ENCODE measurements at places on chromosomes 12 and 14.

DNA sequence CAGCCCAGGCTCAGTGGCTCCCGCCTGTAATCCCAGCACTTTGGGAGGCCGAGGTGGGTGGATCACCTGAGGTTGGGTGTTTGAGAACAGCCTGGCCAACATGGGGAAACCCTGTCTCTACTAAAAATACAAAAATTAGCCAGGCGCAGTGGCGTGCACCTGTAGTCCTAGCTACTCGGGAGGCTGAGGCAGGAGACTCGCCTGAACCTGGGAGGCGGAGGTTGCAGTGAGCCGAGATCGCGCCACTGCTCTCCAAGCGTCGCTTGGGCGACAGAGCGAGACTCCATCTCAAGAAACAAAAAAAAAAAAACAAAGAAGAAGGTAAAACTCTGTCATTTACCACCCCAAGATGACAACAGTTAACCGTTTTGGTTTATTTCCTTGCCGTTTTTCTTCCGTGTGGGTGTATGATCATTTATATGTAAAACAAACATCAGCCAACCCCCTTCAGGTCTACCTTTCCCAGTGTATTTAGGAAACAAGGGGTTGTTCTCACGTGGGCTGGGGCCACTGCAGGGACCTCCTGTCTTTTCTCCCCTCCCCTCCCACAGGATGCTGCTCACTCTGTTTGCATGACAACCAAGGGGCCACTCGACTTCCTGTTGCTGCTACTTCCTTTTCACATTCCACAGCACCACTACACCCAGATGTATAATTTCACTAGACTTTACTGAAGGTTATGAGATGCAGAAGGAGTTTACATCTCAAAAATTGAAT, 13.6 kb downstream of the TTC9 start:
- DNase-seq = no peak

GRCh38 chr14:100691395-100692056, 35.2 kb upstream of the DLK1 start:
- DNase-seq = no peak

GRCh38 chr14:67240168-67240932, 885 bp upstream of the PALS1 start:
- no peak for DNase-seq

GRCh38 chr12:22443379-22444316, 100.7 kb downstream of the C2CD5 start:
- DNase-seq = no peak

DNA sequence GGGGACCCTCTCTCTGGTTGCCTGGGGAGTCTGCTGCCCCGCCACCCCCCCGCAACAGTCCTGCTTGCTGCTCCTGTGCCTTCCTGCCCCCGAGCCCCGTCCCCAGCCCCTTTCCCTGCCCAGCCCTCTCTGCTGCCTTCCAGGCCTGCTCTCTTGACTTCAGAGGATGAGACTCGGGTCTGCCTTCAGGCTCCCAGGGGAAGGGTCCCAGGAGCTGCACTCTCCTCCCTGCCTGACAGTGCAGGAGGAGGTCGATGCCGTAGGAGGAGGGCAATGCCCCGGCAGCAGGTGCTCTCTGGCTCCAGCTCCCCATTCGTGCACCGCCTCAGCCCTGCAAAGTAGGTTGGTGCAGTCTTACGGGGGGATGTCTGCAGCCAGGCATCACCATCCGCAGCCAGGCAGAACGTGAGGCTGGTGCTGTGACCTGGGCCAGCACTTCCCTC, 185.1 kb upstream of the C14orf180 start:
- DNase-seq = no peak

DNA sequence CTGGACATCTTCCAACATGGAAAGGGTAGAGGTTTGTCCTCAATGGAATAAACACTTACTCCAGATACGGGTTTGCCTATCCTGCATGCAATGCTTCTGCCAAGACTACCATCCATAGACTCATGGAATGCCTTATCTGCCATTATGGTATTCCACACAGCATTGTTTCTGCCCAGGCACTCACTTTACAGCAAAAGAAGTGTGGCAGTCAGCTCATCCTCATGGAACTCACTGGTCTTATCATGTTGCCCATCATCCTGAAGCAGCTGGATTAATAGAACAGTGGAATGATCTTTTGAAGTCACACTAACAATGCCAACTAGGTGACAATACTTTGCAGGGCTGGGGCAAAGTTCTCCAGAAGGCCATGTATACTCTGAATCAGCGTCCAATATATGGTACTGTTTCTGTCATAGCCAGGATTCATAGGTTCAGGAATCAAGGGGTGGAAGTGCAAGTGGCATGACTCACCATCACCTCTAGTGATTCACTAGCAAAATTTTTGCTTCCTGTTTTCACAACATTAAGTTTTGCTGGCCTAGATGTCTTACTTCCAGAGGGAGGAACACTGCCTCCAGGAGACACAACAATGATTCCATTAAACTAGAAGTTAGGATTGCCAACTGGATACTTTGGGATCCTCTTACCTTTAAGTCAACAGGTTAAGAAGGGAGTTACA, 140.4 kb downstream of the SLC35F4 start:
- DNase-seq = peak; percentile 31

DNA sequence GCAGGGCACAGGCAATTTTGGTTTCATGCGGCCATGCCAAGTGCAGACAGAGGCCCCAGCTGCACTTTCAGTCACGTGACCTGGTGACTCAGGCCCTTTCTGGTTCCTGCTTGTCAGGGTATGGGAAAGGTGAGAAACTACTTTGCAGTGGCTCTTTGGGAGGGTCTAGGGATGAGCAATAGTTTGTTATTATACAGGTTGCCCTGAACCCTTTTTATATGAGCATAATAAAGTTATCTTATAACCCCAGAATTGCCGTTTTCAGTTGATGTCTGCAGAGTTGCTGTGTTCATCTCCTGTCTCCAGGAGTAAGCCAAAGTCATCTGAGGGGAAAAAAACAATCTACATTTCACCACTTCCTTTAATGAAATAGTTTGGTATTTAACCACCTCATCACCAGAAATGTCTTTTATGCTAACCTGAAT, 30.9 kb upstream of the EMP1 start:
- DNase-seq = no peak

DNA sequence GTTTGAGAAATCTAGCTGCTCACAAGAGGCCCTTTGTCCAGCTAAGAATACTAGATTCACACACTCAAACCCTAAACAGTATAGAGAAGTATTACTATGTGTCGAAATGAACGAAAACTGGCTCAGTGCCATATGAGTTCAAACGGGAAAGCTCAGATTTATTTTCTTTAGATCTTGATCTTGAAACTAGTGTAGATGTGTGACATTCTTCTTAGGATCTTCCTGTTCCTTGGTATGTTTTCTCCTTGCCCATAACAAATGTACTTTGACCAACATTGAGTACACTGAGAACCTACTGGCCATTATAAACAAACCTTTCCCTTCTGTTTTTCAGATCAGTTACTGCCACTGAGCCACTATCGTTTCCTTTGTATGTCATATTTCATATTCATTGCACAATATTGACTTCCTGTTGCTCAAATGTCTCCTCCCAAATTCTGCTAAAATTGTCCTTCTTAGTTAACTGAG, 21.3 kb downstream of the MYBPC1 start:
- DNase-seq = no peak

DNA sequence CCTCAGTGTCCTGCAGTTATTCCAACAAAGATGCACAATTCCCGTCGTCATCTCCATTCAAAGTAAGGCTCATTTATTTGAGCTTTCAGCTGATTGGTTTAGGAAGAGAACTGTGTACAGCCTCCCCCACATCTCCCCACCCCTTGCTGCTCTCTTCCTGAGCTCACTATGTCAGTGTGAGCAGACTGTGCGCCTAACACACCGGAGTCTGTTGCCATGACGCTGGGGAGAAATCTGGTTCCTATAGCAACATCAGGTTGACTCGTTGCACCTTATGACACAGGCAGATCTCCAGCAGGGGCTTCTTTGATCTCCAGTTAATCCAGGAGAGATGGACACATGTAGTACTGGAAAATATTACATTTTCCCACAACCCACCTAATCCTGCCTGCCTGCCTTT, 319.4 kb downstream of the CACNA1C start:
- DNase-seq = no peak

- DNase-seq = no peak
Measured at GRCh38 chr14:70857496-70857890, 48.2 kb upstream of the MAP3K9 start.

GRCh38 chr12:115920395-115921183, 356.9 kb downstream of the MED13L start:
- peak; percentile 34 for DNase-seq

DNA sequence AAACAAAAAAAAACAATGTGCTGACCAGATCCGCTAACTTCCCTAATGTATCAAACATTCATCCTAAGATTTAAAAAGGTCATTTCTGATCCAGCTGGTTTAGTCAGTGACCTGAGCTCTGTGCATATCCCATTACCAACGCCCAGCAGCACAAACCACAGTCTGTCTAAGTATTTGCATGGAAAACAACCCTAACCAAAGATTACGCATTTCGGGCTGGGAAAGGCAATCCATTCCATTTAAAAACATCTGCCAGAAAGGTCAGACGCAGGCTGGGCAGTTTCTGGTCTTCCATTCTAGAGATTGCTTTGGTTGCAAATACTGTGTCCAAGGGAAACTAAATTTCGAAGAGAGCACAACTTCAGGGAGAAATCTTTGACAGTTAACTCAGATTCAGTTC, 234.9 kb downstream of the FLRT2 start:
- DNase-seq = no peak

- DNase-seq = peak; percentile 39
Measured at GRCh38 chr14:63470962-63471793, 72.0 kb downstream of the PPP2R5E start.

GRCh38 chr12:80154261-80154660, 54.9 kb downstream of the OTOGL start:
- no peak for DNase-seq

DNA sequence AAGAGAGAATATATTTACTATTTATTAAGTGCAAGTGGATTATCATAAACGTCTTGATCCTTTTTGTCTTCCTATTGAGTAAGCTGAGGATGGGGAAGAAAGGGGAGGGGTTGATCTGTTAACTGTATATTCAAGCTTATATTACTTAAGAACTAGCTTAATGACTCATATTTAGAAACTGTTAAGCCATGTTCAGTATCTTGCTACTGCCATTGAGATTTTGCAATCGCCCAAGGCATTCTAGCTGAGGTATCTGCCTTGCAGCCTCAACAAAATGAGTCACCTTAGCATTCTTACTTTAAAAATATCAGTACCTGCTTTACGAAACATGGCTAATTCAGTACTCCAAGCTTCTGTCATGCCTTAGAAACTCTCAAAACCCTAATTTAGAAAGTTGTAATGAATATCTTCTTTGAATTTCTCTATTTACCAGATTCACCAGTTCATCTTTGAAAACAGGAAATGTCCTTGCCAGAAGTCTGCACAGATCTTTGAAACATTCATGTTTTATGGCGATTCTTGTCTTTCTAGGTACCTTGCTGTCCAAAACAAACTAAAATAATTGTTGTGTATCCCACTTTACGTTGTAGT, 76.1 kb downstream of the ALG10B start:
- peak; percentile 1 for DNase-seq

- peak; percentile 65 for DNase-seq
Measured at GRCh38 chr12:92987362-92987761, 58.3 kb upstream of the EEA1 start.

DNA sequence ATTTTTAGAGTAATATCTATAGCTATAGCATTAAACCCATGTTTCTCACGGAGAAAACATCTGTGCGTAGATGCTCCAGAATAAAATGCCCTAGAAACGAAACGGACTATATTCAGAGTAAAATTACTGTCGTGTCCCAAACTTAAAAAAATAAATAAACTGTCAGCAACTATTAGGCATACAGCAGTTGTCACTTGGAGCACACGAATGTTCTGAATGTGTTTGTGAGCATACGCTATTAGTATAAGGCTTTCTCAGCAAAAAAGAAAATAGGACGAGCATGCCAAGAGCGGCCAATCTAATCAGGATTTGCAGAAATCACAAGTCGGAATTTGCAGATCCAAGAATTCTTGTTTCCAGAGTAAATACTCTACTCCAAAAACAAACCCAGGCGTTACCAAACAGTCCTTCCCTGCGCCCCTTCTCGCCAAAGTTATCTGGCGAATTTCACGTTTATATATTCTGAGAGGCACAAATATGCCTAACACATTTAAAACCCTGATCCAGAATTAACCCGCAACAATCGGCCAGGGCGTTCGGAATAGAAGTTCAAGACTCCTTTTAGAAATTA, 836 bp downstream of the PTPN21 start:
- DNase-seq = no peak

- no peak for DNase-seq
Measured at GRCh38 chr14:68734231-68734732, 58.6 kb downstream of the ZFP36L1 start.

GRCh38 chr14:95410838-95411237, 91.1 kb upstream of the CLMN start:
- DNase-seq = no peak

DNA sequence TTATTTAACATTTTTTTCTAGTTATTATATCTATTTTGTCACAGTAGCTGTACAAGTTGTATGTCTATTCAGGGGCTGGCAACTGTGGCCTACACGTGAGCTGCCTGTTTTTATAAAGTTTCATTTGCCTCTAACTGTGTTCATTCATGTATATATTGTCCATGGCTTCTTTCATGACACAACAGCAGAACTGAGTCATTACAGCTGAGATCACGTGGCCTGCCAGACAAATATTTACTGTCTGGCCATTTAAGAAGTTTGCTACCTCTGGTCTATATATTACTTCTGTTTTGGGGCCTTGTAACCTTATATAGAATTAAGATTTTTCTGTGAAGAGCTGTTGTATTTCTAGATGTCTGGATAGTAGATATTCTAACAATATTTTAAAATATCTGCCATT, 37.9 kb downstream of the KIAA0586 start:
- DNase-seq = no peak

DNA sequence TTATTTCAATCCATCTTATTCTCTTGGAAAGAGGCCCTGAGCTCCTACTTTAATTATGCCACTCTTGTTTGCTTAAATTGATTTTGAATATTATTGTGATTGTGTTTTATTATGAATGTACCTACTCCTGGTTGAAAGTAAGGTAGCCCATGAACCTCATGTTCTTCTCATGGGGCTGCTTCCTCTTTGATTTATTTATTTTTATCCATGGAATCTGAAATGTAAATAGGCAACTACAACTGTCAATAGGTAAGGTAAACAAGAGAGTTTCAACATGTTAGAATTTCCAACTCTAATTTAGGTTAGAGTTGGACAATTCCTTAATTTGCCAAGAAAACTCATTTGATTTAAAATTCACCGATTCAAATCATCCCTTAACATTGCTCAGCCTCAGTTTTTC, 16.2 kb downstream of the TPH2 start:
- no peak for DNase-seq

- no peak for DNase-seq
Measured at GRCh38 chr12:29299633-29300032, 81.3 kb downstream of the ERGIC2 start.

DNA sequence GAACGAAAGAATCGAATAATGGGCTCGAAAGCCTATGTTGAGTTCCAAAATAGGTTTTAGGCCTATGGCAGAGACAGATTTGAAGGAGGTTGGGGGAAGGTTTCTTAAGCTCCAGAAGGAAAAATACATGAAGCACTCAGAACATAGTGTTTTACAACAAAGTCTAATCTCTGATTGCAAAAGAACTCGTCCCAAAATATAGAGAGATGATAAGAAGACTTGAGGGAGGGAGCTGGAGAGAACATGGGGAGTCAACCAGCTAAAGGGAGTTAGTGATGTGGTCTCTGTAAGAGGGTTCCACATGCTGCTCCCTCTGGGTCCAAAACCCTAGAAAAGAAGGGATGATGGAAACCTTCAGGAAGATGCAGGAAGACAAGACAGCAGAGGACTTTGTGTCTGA, 54.8 kb upstream of the DAAM1 start:
- DNase-seq = no peak

GRCh38 chr12:113043240-113043639, 13.3 kb upstream of the DTX1 start:
- DNase-seq = no peak

Measured in GM04503 (cell line).